AG20443 (cell line): ENCODE measurements at places on chromosomes 7 and 10.
A peak's percentile ranks its signal among the peaks of the same experiment; 100 is the strongest.

DNA sequence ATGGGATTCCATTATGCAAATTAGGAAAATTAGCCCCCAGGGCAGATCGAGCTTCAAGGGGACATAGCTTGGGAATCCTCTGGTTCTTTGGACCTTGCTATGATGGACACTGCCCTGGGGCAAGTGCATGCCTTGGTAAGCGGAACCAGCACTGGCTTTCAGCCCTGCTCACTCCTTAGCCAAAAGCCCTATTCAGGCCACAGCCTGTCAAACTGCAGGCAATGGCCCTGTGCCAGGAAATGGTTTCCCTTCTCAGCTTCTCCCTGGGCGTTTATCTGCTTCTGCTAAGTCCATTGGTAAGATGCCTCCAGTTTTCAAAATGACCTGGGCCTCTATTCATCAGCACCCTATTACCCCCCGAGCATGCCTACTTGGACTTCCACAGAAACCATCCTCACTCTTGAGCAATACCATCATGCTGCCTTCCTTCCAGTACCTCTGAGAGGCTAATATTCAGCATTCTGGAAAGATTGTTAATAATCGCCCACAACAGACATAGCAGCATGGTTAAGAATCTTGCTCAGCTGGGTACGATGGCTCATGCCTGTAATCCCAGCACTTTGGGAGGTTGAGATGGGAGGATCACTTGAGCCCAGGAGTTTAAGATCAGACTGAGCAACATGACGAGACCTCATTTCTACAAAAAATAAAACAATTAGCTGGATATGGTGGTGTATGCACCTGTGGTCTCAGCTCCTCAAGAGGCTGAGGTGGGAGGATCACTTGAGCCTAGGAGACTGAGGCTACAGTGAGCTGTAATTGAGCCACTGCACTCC, 918.6 kb upstream of the AUTS2 start:
- DNase-seq: no peak

DNA sequence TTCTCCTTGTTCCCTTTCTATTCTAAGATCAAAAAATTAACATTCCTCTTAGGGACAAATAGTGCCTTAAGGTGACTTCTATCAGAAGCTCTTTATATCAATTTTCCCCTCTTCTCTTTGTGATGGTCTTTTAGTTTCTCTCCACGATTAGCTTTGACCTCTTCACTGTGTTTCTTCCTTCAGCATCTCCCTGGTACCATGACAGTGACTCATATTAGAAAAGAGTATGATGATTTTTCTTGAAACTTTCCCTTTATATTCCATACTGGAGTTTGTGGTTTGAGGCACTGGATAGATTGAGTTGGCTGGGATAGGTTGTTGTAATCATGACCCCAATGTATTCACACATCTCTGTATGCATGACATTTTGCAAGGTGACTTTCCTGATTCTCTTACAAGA, 335.6 kb upstream of the GLI3 start:
- DNase-seq: no peak

GRCh38 chr7:26898891-26899290, 34.5 kb upstream of the SKAP2 start:
- peak; percentile 35 for DNase-seq

DNA sequence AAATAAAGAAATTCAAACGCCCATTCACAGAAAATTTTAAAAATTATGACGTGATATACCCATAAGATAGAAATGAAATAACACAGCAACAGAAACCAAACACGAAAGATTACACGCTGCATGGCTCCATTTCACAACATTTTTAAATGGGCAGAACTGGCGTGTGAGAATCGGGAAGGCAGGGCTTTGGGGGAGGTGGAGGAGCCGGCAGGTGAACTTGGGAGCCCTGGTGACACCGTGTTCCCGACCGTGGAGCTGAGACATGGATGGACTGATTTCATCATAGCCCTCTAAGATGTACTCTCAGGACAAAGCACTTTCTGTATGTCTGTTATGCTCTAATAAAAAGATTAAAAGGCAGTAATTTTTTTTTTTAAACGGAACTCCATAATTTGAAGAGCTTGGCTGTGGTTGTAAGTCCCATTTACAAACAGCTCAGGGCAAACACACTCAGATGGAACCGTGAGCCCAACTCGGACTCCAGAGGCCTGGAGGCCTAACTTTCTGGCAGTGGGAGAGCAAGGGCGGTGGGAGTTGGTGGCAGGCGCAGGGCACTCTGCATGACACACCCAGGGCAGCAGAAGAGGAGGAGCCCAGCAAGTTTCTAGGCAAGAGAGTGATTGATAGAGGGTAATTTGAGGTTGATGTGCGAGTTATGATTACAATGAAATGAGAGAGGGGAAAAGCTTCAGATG, 203.4 kb downstream of the MAD1L1 start:
- no peak for DNase-seq

DNA sequence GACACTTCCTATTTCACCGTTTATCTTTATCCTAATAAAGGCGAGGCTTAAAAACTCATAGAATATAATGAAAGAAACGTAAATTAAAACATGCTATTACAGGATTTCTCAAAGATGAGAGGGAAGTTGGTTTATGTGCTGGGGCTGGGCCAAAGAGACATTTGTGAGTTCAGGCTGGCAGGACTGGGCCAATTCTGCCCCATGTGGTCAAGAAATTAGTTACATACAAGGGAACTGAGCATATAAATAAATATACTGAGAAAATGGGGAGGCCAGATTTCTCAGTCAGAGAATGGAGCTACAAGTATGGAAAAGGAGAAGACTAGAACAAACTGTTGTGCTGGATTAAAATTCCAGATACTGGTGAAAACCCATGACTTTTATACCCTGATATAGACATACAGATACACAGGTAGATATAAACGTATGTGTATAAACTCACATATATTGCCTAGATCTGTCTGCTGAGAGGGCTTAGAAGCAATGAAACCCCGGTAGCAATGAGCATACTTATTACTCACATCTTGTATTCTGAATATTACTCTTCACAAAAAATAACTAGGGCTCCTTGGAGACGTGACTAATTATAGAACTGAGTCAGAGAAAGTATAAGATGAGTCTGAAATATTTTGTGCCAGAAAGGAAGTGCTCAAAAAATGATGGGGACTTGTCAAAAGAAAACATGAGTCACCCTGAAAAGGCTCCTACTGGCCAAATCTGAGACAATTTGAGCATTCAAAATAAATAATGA, 155.7 kb upstream of the FGFR2 start:
- peak; percentile 67 for DNase-seq

DNA sequence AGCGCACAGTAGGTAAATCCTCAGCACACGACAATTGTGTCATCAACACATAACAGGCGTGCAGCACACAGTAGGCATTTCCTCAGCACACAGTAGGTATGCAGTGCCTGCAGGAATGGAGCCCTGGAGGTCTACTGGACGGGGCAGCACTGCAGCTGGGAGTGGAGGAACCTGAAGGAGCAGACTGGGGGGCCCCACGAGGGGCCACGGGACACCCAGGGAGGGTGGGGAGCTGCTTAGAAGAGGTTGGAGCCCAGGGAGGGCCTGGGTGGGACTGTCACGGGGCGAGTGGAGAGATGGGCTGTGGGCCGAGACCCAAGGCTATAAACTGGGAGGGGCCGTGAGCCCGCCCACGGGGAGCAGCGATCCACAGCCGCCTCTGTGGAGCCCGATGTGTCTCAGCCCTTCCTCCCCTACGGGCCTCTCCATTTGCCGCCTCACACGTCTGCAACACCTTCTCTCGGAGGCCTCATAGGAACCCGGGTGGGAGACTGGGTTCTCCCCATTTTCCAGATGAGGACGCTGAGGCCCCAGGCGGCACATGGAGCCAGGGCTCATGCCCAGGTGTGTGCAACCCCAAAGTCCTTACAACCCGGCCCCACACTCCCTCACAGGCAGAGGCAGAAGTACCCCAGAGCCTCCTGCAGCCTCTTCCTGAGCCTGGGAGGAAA, 101.5 kb downstream of the MICALL2 start:
- no peak for DNase-seq

GRCh38 chr10:13183625-13184024, 22.3 kb downstream of the MCM10 start:
- no peak for DNase-seq

- DNase-seq: no peak
Observed at GRCh38 chr7:37550426-37550825, 101.8 kb upstream of the ELMO1 start.

DNA sequence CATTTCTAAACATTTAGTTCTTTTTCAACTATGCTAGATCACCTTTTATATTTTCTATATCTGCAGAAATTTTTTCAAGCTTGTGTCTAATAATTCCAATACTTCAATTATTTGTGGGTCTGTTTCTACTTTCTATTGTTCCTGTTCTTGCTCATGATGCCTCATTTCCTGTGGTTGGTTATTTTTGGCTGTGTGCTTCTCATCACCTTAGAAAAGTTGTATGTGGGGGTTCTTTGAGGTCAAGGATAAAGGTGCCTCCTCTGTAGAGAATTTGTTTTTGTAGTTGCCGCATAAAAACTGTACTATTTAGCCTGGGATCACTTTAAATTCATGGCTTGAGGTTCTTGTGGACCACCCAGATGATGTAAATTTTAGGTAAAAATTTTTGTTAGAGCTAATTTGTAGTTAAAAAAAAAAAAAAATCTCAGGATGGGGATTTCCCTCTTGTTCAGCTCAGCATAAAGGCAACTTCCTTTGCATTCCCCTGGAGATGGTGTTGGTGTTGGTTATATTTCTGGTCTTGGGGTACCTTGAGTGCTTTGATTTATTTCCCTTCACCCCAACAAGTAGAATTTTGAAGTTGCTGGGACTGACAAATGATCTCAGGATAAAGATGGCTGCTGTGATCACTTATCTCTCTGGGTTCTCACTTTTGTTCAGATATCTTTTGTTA, 27.0 kb upstream of the JAZF1 start:
- no peak for DNase-seq

DNA sequence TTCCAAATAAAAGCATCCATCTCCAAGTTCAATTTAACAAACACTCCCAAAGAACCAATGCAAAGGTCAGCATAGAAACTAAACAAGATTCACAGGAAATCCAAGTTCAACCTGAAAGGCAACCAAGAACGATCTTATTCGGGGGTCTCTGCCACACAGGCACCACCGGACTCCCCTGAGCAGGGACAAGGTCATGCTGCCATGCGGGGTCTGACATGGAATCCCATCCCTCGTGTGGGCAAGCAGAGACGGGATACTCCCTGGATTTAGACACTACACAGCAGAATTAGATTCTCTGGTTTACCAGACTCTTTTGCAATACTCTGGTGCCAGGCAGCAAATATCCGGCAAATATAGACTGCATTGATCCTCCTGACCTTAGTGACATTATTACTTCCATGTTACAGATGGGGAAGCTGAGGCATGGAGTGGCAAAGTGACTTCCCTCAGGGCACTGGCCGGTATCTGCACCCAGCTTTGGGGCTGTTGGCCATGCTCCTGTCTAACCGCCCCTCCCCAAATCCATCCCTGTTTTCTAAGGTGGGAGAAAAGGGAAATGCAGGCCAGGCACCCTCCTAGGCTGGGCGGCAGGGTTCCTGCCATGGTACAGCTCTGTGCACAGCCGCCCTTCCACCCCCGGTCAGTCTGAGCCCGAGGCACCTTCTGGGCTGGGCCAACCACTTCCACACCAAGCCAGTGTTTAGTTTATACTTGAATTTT, 111.8 kb downstream of the VIPR2 start:
- no peak for DNase-seq

- DNase-seq: peak; percentile 31
Observed at GRCh38 chr7:45716380-45717203, 142.4 kb downstream of the ADCY1 start.
